ENCODE measurements at places on chromosomes 3 and 15.

DNA sequence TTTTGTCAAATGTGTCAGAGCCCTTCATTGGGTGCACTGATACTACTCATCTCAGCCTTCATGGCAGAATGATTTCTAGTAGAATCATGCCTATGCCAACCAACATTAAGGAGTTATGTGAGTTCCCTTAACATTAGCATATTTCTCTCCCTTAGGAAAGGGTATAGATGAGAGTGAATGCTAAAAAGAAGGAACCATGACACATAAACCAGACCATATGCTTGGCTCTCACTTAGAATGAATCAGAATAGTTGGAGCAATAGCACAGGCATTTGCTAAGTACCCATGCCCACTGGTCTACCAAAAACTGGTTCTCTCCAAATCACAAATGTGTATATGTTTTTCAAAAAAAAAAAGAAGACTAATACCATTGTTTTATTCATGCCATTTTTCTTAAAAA, 51.1 kb downstream of the STRIT1 start:
- DNase-seq = no peak

- DNase-seq = no peak
Observed at GRCh38 chr3:143480344-143480743, 360.8 kb downstream of the CHST2 start.

GRCh38 chr3:100257586-100257985, 3.2 kb upstream of the TBC1D23 start:
- DNase-seq = no peak

GRCh38 chr3:184594371-184595001, 32.9 kb downstream of the EPHB3 start:
- DNase-seq = no peak

DNA sequence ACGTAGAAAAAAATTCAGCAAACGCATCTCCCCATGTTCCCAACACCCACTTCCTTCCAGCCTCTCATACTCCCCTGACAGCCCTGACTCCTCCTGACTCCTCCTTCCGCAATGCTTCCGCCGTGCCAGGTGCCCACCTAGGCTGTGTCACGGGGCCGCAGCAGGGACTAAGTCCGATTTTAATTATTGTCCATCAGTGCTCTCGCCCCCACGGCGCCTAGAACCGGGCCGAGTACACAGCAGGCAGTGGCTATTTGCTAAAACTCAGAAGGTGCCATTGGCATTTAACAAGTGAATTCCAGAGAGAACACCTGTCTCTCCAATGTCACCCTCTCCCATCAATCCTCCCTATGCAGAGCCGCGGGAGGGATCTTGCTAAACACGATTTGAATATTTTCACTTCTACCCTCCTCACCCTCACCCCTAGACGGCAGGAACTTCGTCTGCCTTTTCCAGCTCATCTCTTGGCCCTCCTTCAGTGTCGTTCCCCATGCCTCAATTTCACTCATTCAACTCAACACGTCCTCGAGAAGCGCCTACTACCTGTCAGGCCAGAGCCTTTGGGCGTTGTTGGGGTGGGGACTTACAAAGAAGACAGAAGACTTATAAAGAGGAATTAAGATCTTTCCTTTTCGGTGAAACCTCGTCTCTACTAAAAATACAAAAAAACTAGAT, 11.5 kb upstream of the SHF start:
- no peak for DNase-seq

GRCh38 chr15:62927196-62927595, 115.4 kb upstream of the TPM1 start:
- no peak for DNase-seq

DNA sequence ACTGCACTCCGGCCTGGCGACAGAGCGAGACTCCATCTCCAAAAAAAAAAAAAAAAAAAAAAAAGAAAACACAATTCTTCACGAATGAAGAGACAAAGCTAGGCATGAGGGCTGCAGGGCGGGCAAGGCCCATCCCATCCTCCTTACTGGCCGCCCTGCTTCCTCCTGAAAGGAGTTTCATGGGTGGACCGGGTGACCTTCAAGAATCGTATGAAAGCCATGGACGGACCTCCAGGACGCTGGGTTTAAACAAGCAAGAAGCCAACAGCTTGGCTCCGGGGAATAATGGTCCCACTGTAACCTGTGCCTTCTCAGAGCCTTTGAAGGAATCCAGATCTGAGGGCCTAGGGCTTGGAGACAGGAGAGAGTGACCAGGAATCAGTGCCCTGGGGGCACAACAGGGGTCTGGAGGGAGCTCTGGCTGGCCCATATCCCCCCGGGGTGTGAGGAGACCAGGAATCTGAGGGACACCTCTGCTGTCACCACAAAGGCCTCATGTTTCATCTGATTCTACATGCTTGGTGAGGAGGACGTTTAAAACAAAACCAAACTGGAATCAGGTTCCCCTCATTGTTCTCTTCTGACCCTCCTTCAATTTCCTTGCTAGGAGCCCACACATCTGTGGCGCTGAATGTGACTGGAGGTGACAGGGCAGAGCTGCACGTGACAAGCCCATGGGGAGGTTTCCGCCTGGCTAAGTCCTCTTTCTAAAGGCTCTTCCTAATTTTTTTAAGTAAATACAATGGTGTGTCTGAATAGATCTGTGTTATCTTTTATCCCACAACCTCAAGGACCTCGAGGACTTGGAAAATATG, 46.1 kb downstream of the WHAMM start:
- no peak for DNase-seq

- DNase-seq = no peak
Observed at GRCh38 chr3:71854706-71855105, 69.8 kb upstream of the PROK2 start.

GRCh38 chr3:62954580-62954979, 79.4 kb upstream of the CADPS start:
- DNase-seq = no peak

GRCh38 chr3:157360044-157360443, 76.6 kb upstream of the PTX3 start:
- no peak for DNase-seq

DNA sequence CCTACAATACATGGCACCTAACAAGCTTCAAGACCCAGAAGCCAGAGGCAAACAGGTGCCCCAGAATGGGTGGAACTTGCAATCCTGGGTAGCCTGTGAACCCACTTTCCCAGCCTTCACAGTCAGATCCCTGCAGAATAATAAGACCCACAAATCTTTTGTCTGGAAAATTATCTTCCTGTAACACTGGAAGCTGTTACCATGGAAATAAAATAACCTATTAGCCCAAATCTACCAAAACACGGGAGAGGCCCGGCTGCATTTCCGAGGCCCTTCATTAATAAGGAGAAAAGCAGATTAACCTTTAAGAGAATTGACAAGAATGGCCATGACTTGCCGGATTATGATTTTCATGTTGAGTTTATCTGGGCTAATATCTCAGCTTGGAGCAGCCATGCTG, 256.1 kb upstream of the PROK2 start:
- no peak for DNase-seq

DNA sequence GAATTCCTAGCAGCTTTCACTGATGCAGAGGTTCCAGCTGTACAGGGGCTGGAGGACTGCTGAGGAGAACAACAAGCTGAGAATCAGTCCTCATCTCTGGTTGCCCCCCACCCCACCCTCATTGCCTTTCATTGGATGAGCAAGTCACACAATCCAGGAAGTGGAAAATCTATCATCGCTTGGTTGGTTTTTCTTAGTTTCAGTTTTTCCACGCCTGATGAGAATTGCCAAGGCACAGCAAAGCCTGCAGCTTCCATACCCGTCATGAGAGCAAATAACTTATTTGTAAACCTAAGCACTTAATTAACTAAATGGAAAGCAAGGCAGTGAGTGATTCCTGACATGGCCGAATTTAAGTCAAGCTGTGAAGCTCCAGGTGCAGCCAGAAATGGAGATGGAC, 21.4 kb upstream of the LIPC start:
- peak; percentile 8 for DNase-seq

GRCh38 chr3:148077965-148078364, 619.7 kb upstream of the AGTR1 start:
- DNase-seq = no peak

GRCh38 chr15:42264795-42265194, 8.2 kb upstream of the GANC start:
- no peak for DNase-seq

- no peak for DNase-seq
Observed at GRCh38 chr3:111595232-111595631, at the start of gene ZBED2. TSS of gene ZBED2 (minus strand) at chr3:111595346. CDS start at chr3:111594201, 1,145 bp downstream.

GRCh38 chr3:196604548-196604947, 34.9 kb upstream of the NRROS start:
- DNase-seq = peak; percentile 23

GRCh38 chr15:69482686-69483256, 30.2 kb downstream of the RPLP1 start:
- DNase-seq = no peak

- no peak for DNase-seq
Observed at GRCh38 chr3:157294491-157294890, 134.5 kb upstream of the CCNL1 start.

DNA sequence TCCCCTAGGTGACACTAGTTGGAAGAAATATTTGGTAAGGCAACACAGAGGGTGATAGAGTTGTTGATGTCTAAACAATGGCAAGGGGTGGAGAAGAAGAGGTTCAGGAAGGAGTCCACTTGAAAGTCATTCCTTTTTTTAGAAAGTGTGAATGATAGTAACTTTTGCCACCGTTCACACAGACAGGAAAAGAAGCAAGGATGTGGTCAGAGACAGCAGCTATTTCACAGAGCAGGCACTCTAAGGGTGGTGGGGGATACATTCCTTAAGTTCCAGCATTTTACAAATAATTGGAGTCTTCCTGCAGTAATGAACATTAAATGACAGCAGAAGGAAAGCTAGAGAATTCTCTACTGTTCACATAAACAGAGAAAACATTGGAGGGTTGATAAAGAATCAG, 75.4 kb upstream of the ZNF385D start:
- no peak for DNase-seq

DNA sequence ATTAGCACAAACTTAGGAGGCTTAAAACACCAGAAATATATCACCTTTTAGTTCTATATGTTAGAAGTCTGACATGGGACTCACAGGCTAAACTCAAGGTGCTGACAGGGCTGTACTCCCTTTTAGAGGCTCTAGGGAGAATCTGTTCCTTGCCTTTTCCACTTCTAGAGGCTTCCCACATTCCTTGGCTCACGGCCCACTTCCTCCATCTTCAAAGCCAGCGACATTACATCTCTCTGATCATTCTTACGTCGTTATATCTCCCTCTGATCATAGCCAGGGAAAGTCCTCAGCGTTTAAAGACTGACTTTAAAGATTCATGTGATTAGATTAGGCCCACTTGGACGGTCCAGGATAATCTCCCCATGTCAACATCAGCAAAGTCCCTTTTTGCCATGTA, 166.3 kb downstream of the GREM1 start:
- DNase-seq = no peak

GRCh38 chr3:188197388-188197847, 43.5 kb downstream of the LPP start:
- no peak for DNase-seq

DNA sequence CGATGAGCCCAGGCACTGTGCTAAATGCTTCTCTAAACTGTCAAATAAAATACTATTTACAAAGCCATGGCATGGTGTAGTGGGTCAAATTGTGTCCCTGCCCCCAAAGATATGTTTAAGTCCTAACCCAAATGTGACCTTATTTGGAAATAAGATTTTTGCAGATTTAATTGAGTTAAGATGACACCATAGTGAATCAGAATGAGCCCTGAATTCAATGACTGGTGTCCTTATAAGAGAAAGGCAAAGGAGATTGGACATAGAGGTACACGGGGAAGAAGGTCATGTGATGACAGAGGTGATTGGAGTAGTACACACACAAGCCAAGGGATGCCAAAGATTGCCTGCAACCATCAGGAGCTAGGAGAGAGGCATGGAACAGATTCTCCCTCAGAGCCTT, 121.6 kb upstream of the VEPH1 start:
- DNase-seq = no peak

DNA sequence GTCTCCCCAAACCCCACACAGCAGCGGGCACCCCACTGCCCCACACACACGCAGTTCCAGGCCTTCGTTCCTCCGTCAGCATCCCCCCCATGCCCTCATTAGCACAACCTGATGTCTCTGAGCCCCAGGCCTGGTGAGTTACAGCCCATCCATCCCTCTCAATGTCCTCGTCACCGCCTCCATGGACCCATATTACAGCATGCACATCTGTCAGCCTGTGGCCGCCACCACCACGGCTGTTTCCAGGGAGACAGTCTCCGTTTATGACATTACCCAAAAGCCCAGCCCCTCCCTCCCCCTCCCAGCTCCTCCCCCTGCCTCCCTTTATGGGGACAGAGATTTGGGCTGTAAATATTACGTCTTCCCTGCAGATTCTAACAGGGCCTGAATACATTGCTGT, 143.1 kb upstream of the LINGO1 start:
- DNase-seq = no peak

DNA sequence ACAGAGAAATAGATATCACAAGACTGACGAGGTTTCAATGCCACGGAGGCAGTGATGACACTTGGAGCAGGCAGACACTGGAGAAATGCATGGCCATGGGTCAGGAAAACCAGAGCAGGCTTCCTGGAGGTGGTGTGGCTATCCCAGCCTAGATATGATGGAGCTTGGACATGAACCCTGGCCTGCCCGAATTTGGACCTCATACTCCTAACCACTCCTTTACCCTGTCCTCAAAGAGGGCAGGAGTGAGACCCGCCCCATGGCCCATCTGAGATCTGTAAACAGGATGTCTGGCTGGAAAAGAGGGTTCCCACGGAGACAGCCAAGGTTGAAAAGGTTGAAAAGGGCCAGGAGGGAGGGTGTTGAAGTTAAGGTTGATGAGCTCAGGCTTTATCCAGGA, 31.0 kb downstream of the CPN2 start:
- DNase-seq = no peak

GRCh38 chr3:96449803-96450202, 364.6 kb upstream of the EPHA6 start:
- no peak for DNase-seq
